A549 treated with GW870086 at 1 μM for 4 hours (cell line): ENCODE measurements at places on chromosomes 1 and 21. TPM values are rescaled to one million over a fixed set of nuclear protein-coding genes. Genes with fewer than 3 reads are reported as not detected.

Gene TPTE
- total RNA-seq, result not detected in 5 replicates

Gene NPR1
- total RNA-seq, result 0.97 to 1.6 TPM (median 1.1 TPM) in 5 replicates

Gene CPLANE2
- total RNA-seq, result 3.2 to 4.3 TPM (median 3.4 TPM) in 5 replicates

Gene DDR2
- 0.38 to 0.59 TPM (median 0.46 TPM) in 5 replicates for total RNA-seq

Gene S100A12
- total RNA-seq, result not detected in 5 replicates

Gene KISS1
- total RNA-seq, result 0.21 to 0.96 TPM (median 0.46 TPM) in 5 replicates

Gene PLEKHG5
- 2.9 to 5.2 TPM (median 3.9 TPM) in 5 replicates for total RNA-seq

Gene ZFP69B
- total RNA-seq, result 1.2 to 1.9 TPM (median 1.7 TPM) in 5 replicates

Gene VN1R5
- not detected in 5 replicates for total RNA-seq

Gene FALEC
- total RNA-seq, result 0.32 TPM in 1 of 5 replicates, not detected in the others

Gene OR2T35
- not detected in 5 replicates for total RNA-seq

Gene SERPINC1
- 0.11 to 0.16 TPM (median 0.13 TPM) in 3 of 5 replicates, not detected in the others for total RNA-seq

Gene RAB3B
- 4.8 to 8.5 TPM (median 6.8 TPM) in 5 replicates for total RNA-seq

Gene TMEM51
- total RNA-seq, result 36.9 to 41.3 TPM (median 38.6 TPM) in 5 replicates

Gene TFAP2E
- total RNA-seq, result 0.49 to 1.2 TPM (median 0.56 TPM) in 5 replicates

Gene PIK3R3
- total RNA-seq, result 1.0 to 1.3 TPM (median 1.1 TPM) in 5 replicates

Gene RUNX1
- 5.4 to 9.1 TPM (median 8.4 TPM) in 5 replicates for total RNA-seq

Gene SPRR2A
- total RNA-seq, result not detected in 5 replicates

Gene LCE1B
- total RNA-seq, result not detected in 5 replicates

Gene SELENBP1
- 6.1 to 8.0 TPM (median 6.9 TPM) in 5 replicates for total RNA-seq

Gene IPO9
- total RNA-seq, result 23.5 to 46.0 TPM (median 41.6 TPM) in 5 replicates

Gene PTGFR
- total RNA-seq, result not detected in 5 replicates

Gene OPRD1
- total RNA-seq, result 0.02 TPM in 3 of 5 replicates, not detected in the others

Gene EPB41
- 3.4 to 4.4 TPM (median 3.9 TPM) in 5 replicates for total RNA-seq

Gene KRTAP21-2
- total RNA-seq, result not detected in 5 replicates

Gene IRF2BP2
- total RNA-seq, result 67.1 to 103 TPM (median 97.9 TPM) in 5 replicates

Gene RHBG
- total RNA-seq, result not detected in 5 replicates

Gene C1orf74
- 1.1 to 1.6 TPM (median 1.6 TPM) in 5 replicates for total RNA-seq

Gene LIPI
- total RNA-seq, result not detected in 5 replicates

Gene EXTL1
- 0.08 TPM in 1 of 5 replicates, not detected in the others for total RNA-seq

Gene LENEP
- total RNA-seq, result 0.23 TPM in 1 of 5 replicates, not detected in the others

Gene FAM20B
- total RNA-seq, result 15.9 to 22.7 TPM (median 19.7 TPM) in 5 replicates

Gene GPR3
- 0.85 to 2.1 TPM (median 1.9 TPM) in 5 replicates for total RNA-seq

Gene C4BPA
- total RNA-seq, result 0.46 to 0.77 TPM (median 0.54 TPM) in 5 replicates

Gene ACBD3
- total RNA-seq, result 20.3 to 29.9 TPM (median 25.1 TPM) in 5 replicates

Gene CFAP74
- total RNA-seq, result 0.05 TPM in 1 of 5 replicates, not detected in the others

Gene MACF1
- 30.4 to 41.6 TPM (median 39.2 TPM) in 5 replicates for total RNA-seq

Gene SERBP1
- 191 to 212 TPM (median 198 TPM) in 5 replicates for total RNA-seq

Gene APCS
- not detected in 5 replicates for total RNA-seq

Gene L1TD1
- total RNA-seq, result not detected in 5 replicates

Gene SH2D2A
- 2.6 to 3.9 TPM (median 3.2 TPM) in 5 replicates for total RNA-seq

Gene CHI3L2
- 0.42 to 0.79 TPM (median 0.54 TPM) in 4 of 5 replicates, not detected in the other for total RNA-seq

Gene TMEM269
- total RNA-seq, result 0.05 to 0.13 TPM (median 0.08 TPM) in 5 replicates

Gene TTC3
- 24.4 to 38.8 TPM (median 31.7 TPM) in 5 replicates for total RNA-seq

Gene ARL8A
- 44.0 to 54.7 TPM (median 48.4 TPM) in 5 replicates for total RNA-seq

Gene FOXO6
- 0.49 to 0.82 TPM (median 0.65 TPM) in 5 replicates for total RNA-seq

Gene TMEM183A
- 44.0 to 53.7 TPM (median 52.3 TPM) in 5 replicates for total RNA-seq

Gene LCE2C
- total RNA-seq, result not detected in 5 replicates

Gene OR2L13
- total RNA-seq, result not detected in 5 replicates

Gene SPRR2F
- total RNA-seq, result not detected in 5 replicates

Gene ZNF672
- 15.9 to 22.6 TPM (median 22.2 TPM) in 5 replicates for total RNA-seq

Gene FABP3
- total RNA-seq, result not detected in 5 replicates

Gene KCNT2
- total RNA-seq, result 0.06 to 0.07 TPM (median 0.07 TPM) in 4 of 5 replicates, not detected in the other

Gene NHLH1
- 0.30 to 0.51 TPM (median 0.38 TPM) in 5 replicates for total RNA-seq

Gene VASH2
- total RNA-seq, result 2.6 to 4.7 TPM (median 3.6 TPM) in 5 replicates

Gene ADORA3
- not detected in 5 replicates for total RNA-seq

Gene SLC1A7
- total RNA-seq, result 0.05 TPM in 1 of 5 replicates, not detected in the others

Gene KCND3
- not detected in 5 replicates for total RNA-seq
